ENCODE measurements at places on chromosomes 13 and 19.

DNA sequence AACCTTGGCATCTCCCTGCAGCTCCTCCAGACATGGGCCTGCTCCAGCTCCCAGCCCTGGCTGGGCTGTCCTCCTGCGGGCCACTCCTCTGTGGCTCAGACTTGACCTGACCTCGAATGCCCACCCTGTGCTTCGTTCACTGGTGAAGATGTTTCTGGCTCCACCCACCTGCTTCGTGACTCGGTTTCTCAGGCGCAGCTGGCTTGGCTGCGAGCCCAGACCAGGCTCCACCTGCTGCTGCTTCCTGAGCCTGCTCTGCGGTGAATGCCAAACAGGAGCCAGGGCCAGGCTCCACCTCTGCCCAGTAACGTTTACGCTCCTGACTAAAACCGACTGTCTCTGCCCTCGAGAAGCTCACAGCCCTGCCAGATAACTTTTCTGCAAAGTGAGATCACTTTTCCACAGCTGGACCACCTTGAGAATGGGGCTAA is 8.9 kb upstream of the RSPH6A start:
- DNase-seq = no peak

DNA sequence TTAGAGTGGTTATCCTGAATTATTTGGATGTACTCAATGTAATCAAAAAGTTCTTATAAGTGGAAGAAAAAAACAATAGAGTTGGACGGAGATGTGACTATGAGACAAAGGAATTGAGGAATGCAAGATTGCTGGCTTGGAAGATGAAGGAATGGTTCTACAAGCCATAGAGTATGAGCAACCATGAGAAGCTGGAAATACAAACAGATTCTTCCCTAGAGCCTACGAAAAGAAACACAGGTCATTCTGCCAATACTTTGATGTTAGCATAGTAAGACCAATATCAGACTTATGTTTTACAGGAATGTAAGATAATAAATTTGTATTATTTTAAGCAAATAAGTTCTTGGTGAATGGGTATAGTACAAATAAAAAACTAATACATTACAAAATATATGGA is 249.2 kb downstream of the DIAPH3 start:
- no peak for DNase-seq

DNA sequence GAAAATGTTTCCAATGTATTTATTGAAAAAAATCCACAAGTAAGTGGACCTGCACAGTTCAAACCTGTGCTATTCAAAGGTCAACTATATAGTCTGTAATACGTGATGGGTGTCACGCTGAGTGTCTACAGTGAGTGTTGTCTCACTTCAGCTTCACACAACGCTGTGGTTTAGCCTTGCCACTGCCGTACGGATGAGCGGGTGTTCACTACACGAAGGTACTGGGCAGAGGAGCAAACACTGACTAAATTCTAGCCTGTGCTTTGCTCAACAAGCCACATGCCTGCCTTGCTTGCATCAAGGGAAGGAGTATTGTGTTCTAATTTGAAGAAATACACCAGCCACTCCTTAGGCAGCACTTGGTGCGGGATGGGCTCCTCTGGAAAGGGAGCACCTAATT is 3.4 kb upstream of the FFAR3 start:
- DNase-seq = no peak

DNA sequence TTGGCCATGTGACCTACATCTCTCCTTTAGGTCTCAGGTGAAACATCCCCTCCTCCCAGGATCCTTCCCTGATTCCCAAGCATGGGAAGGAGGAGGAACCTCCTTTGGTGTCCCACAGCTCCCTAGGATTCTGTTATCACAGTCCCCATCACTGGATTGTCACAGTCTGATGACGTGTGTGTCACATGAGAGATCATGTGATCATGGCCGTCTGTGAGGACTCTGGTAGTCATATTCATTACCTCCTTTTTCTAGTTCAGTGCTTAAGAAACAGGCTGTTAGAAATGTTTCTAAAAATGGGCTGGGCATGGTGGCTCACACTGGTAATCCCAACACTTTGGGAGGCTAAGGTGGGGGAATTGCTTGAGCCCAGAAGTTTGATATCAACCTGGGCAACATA is 3.0 kb downstream of the DHX34 start:
- no peak for DNase-seq

DNA sequence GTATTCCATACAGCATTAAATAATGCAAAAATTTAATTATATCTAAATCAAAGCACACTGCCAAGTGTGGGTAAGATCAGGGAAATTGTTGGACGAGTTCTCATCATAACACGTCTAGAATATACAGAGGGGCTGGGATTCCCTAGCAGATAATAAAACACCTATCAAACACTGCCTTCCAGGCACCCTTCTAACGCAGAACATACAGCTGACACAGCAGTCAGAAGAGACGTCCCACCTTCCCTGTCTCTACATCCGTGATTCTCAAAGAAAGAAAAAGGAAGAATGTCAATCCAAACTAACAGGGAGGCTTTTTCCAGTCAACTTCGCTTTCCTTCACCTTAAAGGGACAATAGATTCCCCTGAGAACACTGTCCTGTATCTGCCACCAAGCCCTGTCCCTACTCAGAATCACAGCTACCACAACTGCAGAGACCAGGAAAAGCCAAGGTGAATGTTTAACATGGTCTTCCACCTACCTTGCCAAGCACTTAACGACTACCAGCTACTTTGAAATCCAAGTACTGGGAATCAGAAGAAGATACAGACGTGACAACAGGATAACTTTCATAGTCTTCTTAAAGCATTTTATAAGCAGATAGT is 38.5 kb downstream of the TBC1D4 start:
- no peak for DNase-seq

GRCh38 chr19:14890643-14891379 is 4.9 kb upstream of the OR7A17 start:
- DNase-seq = no peak

GRCh38 chr13:88063741-88064140 is 392.6 kb downstream of the SLITRK5 start:
- no peak for DNase-seq

- DNase-seq = peak; percentile 12
Observed at GRCh38 chr19:51514866-51515481, 13.4 kb upstream of the SIGLEC12 start.
